ENCODE measurements at places on chromosomes 6 and 20. TPM values are rescaled to one million over a fixed set of nuclear protein-coding genes. Genes with fewer than 3 reads are reported as not detected.

OLIG3 gene
- not detected for total RNA-seq

MAP3K7 gene
- total RNA-seq, result 23.2 TPM

SMLR1 gene
- total RNA-seq, result not detected

TAF4 gene
- 15.0 TPM for total RNA-seq

PGK2 gene
- not detected for total RNA-seq

DNA sequence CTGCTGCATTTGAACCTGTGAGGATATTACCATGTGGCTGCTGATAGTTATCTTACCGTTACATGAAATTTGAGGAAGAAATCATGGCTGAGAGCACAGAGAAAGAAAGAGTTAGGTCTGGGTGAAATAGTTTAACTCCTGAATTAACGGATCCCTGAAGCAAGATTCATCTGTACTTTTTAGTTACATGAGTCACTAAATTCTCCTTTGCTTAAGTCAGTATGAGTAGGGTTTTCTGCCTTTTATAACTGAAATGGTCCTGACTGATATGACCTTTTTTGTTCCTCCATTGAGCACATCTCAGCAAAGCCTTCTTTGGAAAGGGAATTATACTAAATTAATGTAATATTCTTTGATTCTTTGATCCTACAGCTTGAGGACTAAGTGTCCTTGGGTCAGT lies 333.3 kb upstream of the ZFP64 start:
- peaks cover 2% of the 10 kb centered on the region for H3K27me3 ChIP-seq
- DNase-seq, result no peak
- no peaks in the 10 kb centered on the region for H3K36me3 ChIP-seq
- H3K4me3 ChIP-seq, result no peak overlapping the region

DNA sequence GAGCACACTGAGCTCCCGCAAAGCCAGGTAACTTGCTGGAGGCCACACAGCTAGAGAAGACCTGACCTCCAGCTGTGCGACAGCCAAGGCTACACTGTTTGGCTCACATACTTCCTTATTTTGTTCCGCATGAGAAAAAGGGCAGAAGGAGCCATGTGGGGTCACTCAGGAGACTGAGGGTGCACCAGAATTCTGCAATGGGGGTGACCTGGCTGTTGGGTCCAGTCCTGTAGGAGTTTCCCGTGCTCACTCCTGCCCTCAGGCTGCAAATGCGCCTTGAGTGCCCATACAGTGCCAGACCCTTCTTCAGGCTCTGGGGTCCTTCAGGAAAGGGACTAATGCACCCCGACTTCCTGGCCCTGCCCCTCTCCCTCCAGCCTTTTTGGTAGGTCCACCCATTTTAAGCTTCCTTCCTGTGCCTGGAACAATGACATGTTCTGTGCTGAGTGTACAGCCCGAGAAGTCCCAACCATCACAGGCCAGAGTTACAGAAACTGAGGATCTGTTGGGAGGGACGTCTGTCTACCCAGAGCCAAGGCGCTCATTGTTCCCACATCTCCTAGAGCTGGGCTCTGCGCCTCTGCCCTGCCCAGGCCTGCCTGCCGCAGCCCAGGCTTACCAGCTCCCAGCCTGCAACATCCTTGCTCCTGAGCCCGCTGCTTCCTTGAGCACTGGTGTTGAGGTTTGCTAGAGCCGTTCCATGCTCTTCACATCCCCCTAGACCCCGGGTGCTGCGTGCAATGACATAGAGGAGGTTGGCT lies 33.5 kb upstream of the CD93 start:
- H3K27me3 ChIP-seq, result peaks cover 3% of the 10 kb centered on the region
- no peak overlapping the region for H3K27ac ChIP-seq
- no peaks in the 10 kb centered on the region for H3K36me3 ChIP-seq
- no peaks in the 10 kb centered on the region for H3K4me1 ChIP-seq
- DNase-seq, result no peak

- H3K36me3 ChIP-seq, result no peaks in the 10 kb centered on the region
- no peak for DNase-seq
- H3K27me3 ChIP-seq, result no peaks in the 10 kb centered on the region
- H3K4me1 ChIP-seq, result peaks cover 2% of the 10 kb centered on the region
- H3K27ac ChIP-seq, result no peak overlapping the region
Observed at GRCh38 chr6:14442242-14442641, 324.7 kb downstream of the CD83 start.

DNA sequence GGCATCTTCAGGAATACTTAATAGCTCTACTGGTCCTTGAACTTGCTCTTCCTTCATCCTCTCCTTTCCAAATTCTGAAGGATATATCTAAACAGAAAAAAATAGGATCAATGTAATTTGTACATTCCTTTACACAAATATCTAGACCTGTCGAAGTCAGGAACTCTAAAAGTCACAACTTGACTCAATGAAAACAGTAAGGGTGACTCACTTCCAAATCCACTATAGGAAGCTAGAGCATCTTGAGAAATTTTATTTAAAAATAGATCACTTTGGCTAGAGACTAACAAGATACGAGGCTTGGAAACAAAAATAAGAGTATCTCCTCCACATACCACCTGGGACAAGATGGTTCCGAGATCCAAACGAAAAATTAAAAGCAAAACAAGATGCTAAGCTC lies 12.2 kb downstream of the ESF1 start:
- H3K4me1 ChIP-seq, result peaks cover 23% of the 10 kb centered on the region
- H3K27me3 ChIP-seq, result no peaks in the 10 kb centered on the region
- peaks cover 44% of the 10 kb centered on the region for H3K36me3 ChIP-seq
- DNase-seq, result no peak
- no peak overlapping the region for H3K27ac ChIP-seq
- H3K4me3 ChIP-seq, result no peak overlapping the region

GRCh38 chr6:11431455-11431937 lies 106.1 kb upstream of the TMEM170B start:
- no peak overlapping the region for H3K4me3 ChIP-seq
- peaks cover 32% of the 10 kb centered on the region for H3K4me1 ChIP-seq
- H3K36me3 ChIP-seq, result no peaks in the 10 kb centered on the region
- no peak for DNase-seq
- H3K27ac ChIP-seq, result no peak overlapping the region

DNA sequence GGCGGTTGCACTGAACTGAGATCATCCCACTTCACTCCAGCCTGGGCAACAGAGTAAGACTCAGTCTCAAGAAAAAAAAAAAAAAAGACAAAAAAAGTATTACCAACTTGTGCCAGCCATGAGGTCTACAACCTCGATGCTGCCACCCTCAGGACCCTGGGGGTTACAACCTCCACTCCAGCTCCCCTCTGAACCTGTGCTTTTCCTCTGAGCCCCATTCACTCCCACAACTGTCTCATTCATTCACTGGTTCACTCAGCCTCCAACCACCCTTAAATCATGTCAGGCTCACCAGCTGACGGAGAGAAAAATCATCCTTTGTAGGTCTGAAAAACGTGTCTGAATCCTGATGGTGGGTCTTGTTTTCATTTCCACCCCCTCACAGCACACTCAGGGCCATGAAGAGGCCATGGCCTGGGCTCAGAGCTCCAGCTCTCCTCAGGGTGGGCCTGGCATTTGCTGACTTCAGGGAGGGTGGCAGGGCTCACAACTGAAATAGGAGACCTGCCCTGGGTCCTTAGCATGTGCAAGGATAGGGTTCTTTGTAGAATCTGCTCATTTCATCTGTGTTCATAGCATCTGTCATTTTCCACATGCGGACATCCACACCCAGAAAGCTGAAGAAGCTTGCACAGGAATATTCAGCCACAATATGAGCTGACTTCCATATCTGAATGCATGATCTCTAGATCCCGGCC lies 1.9 kb upstream of the ULBP1 start:
- H3K27me3 ChIP-seq, result peaks cover 59% of the 10 kb centered on the region
- peaks cover 5% of the 10 kb centered on the region for H3K36me3 ChIP-seq

GRCh38 chr6:34518669-34519365 lies 37.3 kb downstream of the SPDEF start:
- no peaks in the 10 kb centered on the region for H3K27me3 ChIP-seq
- H3K4me1 ChIP-seq, result no peaks in the 10 kb centered on the region
- no peak for DNase-seq
- H3K36me3 ChIP-seq, result no peaks in the 10 kb centered on the region
- no peak overlapping the region for H3K27ac ChIP-seq
- H3K4me3 ChIP-seq, result no peak overlapping the region

DNA sequence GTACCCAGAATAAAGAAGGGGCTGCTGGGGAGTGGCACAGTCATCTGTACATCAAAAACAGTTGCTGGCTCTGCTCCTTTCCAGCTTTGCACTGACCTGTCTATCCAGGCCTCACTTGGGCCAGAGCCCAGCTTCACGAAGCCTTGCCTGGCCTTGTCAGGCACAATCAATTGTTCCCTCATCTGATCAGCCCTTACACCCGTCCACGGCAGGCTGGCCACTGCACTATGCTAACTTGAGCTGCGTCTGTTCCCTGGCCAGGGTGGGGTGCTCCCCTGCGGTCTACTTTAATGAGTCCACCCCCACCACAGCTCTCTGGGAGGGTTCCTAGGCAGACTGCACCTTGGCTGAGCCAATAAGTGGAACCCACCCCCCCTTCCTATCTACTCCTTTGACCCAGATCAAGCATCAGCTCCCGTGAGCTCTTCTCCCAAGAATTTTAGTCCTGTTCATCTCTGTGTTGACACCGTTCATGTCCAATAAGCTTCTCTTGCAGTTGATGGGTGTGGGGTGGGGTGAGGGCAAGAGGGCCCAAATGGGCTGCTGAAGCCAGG lies 74.3 kb upstream of the MLN start:
- no peak for DNase-seq
- no peaks in the 10 kb centered on the region for H3K36me3 ChIP-seq
- H3K4me3 ChIP-seq, result no peak overlapping the region
- H3K4me1 ChIP-seq, result peaks cover 2% of the 10 kb centered on the region
- no peak overlapping the region for H3K27ac ChIP-seq
- H3K27me3 ChIP-seq, result no peaks in the 10 kb centered on the region

GRCh38 chr6:62999796-63000195 lies 211.5 kb upstream of the FKBP1C start:
- no peaks in the 10 kb centered on the region for H3K27me3 ChIP-seq
- no peaks in the 10 kb centered on the region for H3K36me3 ChIP-seq
- no peaks in the 10 kb centered on the region for H3K4me1 ChIP-seq
- DNase-seq, result no peak
- no peak overlapping the region for H3K27ac ChIP-seq
- no peak overlapping the region for H3K4me3 ChIP-seq

- DNase-seq, result no peak
- no peaks in the 10 kb centered on the region for H3K36me3 ChIP-seq
- no peak overlapping the region for H3K27ac ChIP-seq
- H3K4me1 ChIP-seq, result peaks cover 12% of the 10 kb centered on the region
Observed at GRCh38 chr6:166752097-166752496, 125.0 kb upstream of the RPS6KA2 start.

DNA sequence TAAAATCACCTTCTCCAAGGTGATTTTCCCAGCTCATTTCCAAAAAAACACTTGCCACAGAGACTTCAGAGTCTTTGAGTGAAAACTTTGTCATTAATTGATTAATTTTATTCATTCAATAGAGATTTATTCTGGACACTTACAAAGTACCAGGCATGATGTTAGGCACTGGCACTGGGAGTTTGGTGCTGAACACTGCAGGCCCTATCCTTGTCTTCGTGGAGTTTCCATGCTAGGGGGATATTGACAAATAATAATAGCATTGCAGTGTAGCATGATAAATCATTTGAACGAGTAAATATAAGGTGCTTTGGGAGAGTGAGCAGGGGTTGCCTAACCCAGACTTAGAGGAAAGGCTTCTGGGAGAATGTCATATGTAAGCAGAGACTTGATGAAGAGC lies 145.7 kb downstream of the SOX4 start:
- no peaks in the 10 kb centered on the region for H3K36me3 ChIP-seq
- no peak overlapping the region for H3K4me3 ChIP-seq
- no peak overlapping the region for H3K27ac ChIP-seq
- no peak for DNase-seq
- peaks cover 9% of the 10 kb centered on the region for H3K27me3 ChIP-seq

Data from activated naive CD4-positive, alpha-beta T cell treated with anti-CD3 and anti-CD28 coated beads for 36 hours (primary cell).